ENCODE measurements at places on chromosomes 1 and 21.

- DNase-seq = no peak
Observed at GRCh38 chr1:204146965-204147364, 4.9 kb downstream of the ETNK2 start.

GRCh38 chr1:108882837-108883236 is 6.1 kb downstream of the GPSM2 start:
- DNase-seq = no peak

DNA sequence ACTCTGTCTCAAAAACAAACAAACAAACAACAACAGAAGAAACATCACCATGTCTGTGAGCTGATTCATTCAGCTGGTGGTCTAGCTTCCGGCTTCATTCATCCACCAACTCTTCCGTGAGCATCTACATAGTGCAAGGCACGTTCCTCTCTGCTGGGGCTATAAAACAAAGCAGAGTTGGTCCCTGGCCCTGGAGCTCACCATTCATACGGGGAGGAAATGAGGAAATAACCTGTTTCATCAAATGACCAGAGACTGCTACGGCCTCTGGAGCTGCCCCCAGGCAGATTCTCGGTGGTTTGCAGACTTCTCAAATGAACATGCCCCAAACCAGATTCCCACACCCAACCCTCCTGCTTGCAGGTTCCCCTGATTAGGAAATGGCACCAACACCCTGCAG is 41.0 kb upstream of the ID3 start:
- no peak for DNase-seq

GRCh38 chr1:209367061-209367772 is 216.3 kb upstream of the CAMK1G start:
- no peak for DNase-seq

DNA sequence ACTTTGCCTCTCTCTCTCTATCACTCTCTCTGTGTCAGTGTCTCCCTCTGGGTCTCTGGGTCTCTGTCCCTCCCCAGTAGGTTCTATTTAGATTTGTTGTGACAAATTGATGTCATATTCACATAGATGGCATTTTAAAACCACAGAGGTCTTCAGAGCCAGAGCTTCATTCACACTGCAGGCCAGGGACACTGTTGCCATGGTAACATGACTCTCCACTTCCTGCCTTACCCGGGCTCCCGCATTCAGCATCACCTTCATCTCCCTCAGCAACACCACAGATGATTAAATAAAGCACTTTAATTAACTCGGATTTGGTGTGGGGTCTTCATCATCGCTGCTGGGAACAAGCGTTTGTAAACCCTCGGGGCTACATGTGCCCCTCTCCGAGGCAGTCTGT is 132.6 kb downstream of the ETS2 start:
- DNase-seq = no peak

- no peak for DNase-seq
Observed at GRCh38 chr1:79711001-79711431, 704.5 kb upstream of the ADGRL4 start.

DNA sequence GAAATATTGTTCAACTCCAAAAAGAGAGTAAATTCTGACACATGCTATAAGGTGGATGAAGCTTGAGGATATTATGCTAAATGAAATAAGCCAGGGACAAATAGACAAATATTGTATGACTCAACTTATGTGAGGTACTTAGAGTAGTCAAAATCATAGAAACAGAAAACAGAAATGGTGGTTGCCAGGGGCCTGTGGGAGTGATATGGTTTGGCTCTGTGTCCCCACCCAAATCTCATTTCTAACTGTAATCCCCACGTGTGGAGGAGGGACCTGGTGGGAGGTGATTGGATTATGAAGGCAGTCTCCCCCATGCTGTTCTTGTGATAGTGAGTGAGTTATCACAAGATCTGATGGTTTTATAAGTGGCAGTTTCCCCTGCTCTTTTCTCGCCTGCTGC is 24.7 kb upstream of the DISP1 start:
- no peak for DNase-seq

Data from putamen (tissue), 1 donor.